ENCODE measurements at places on chromosomes 6 and 20.

DNA sequence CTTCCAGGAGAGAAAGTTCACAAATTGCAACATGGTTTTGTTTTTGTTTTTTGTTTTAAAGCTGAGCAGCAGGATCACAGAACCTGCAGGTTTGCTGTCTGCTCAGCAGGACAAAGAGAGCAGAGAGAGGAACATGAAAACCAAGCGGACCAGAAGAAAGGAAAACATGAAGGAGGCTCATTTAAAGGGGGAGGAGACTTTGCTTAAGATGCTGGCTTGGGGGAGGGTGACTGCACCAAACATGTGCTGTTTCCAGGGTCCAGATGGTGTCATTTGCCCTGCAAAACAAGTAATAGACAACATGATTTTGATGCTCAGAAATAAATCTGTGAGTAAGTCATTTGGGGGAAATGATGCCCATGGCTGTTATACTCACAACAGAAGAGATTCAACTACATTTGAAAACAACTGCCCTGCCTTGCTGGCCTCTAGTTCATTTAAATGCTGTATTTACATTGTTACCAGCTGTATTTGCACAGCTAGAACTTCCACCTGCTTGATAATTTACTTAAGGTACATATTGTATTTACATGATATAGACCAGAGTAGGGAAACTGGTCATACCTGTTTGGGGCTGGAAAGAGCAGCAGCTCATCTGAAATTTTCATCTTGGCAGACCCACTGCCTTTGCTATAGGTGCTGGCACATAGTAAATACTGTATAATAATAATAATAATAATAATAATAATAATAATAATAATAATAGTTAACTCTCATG lies 32.2 kb upstream of the CHD6 start:
- peak; percentile 49 for DNase-seq

DNA sequence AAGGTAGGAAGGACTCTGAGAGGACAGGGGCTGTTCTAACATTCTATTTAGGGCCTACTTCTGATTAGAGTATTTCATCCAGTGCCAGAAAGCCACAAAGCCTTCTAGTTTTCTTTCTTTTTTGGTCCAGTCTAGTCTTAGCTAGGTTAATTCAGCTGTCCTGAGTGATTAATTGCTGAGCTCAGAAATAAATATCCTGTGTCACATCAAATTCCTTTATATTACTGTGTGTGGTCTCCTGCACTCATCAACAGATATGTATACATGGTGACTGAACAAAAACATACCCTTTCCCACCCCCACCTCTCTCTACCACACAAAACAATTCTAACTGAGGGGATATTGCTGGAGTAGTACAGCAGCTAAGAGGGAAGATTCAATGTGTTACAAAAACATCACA lies 601.5 kb upstream of the NRSN1 start:
- peak; percentile 10 for DNase-seq

DNA sequence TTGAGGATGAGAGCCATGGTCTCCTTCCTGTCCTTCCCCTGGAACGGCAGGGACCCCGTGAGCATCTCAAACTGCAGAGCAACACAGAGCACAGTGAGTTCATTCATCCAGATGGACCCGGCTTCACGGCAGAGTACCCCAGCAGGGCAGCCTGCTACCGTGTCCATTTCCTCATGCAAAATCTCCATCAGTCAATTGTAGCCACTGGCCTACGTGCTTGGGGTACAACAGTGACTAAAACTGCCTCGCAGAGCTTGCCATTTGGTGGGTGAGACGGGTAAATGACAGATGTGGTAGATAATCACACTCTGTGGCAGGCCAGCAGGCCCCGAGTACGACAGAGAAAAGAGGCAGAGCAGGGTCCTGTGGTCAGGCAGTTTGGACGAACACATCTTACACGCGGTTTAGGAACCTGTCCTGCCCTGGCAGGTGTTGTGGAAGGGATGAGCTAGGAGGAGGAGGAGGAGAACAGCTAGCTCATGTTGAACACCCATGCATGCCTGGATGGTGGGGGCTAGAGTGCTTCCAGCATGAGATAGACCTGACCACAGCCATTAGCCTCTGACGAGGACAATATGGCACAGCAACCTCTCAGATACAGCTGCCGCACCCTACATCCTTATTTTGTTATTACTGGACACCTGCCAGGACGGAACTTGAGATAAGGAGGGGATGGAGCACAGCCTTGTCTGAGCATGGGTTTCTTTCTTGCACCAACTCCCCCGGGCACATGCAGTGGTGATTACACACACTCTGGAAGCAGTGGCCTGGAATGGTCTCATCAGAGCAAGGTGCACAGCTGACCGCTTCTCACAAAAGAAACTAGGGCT lies 95.6 kb downstream of the RAMACL start:
- DNase-seq = no peak

DNA sequence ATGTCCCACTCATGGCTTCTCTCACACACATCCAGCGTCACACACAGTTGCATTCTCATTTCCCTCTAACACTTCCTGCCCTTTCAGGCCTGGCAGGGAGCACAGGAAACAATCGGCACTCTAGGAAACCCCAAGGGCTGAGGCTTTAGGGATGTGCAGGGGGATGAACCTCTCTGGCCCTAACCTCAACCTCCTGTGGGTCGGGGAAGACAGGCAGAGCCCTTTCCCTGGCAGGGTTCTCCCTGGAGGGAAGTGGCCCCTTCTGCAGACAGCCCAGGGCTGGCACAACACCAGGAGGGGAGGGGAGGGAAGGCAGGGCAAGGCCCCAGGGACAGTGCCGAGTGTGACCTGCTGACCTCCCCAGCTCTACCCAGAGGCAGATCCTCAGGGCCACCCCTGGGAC lies 2.7 kb downstream of the TEAD3 start:
- DNase-seq = no peak

GRCh38 chr20:45832619-45833018 lies 980 bp upstream of the SNX21 start:
- no peak for DNase-seq

DNA sequence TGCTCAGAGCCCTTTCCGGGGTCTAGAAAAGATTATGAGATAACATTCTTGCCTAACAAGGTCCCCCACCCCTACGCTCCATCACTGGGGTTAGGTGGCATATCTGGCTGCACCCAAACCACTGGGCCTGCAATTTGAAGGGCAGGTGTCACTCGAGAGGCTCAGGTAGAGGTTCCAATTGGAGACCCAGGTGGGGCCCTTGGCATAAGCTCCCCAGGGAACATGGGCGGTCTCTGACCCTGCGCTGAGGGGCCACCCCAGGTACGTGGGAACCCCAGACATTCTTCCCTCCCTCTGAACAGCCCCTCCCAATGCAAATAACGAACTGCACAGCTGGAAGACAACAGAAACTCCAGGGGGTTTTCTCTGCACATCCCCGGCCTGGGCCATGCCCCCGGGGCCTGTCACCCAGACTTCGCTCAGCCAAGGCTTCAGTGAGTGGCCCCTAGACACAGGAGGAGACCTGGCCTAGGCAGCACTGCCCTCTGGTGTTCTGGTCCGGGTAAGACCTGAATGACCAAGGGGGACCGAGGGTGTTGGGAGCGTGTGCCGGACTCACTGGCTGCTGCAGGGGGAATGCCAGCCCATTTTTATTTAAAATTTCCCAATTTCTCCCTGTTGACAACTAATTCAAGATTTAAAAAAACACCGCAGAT lies 47.5 kb downstream of the DSTN start:
- no peak for DNase-seq

GRCh38 chr6:49463612-49463967 lies 420 bp downstream of the CENPQ start:
- DNase-seq = no peak

DNA sequence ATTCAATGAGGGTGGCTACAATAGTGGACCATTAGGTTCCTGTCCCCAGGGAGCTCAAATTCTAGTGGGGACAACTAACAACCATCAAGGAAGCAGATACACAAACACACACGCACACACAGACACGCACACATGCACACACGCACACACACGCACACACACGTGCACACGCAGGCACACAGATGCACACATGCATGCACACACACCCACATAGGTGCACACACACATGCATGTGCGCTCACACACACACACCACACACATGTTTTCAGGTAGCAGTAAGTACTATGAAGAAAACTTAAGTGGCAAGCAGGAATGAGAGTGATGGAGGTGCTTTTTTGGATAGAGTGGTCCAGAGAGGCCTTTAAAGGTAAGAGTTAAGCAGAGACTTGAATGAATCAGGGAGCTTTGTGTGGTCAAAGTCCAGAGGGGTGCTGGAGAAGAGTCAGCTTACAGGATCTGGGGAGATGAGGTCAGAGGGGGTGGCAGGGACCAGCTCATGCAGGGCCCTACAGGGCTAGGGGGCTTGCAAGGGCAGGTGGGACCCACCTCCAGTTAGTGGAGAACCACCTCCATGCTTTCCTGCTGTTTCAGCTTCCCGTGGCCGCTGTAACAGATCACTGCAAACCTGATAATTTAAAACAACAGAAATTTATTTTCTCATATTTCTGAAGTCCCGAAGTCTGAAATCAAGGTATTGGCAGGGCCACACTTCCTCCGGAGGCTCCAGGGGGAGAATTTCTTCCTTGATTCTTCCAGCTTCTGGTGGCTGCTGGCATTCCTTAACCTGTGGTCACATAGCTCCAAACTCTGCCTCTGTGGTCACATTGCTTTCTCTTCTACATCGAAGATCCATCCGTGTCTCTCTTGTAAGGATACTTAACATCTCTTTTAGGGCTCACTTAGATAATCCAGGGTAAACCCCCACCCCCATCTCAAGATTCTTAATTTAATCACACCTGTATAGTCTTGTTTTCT lies 6.9 kb upstream of the NSFL1C start:
- DNase-seq = no peak

DNA sequence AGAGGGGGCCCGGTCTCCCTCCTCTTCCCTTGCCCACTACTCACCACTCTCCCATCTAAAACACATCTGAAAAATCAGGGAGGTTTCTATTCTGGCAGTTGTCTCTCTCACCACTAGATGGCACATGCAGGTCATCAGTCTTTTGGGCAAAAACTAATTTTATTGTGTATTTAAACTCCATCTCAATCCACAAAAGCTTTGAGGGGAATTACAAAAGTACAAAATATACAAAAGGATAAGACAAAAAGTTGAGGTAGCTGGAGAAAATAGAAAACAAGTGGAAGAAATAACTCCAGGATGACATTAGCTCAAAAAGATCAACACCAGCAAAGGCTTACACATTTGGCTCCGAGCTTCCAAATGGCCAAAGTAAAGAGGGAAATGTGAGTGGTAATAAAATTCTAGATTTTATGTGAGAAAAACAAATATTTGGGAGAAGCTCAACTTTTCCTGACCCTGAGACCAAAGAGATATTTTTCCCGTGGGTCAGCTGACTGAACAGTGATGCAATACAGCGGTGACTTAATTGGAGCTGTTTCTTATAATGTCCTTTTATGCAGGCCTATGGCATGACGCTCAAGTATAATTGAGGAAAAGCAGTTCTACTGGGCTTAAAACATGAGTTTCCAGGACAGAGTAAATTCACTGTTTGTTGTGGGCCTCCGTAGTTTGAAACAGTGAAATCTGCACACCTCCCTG lies 79.8 kb upstream of the CHD6 start:
- DNase-seq = no peak

DNA sequence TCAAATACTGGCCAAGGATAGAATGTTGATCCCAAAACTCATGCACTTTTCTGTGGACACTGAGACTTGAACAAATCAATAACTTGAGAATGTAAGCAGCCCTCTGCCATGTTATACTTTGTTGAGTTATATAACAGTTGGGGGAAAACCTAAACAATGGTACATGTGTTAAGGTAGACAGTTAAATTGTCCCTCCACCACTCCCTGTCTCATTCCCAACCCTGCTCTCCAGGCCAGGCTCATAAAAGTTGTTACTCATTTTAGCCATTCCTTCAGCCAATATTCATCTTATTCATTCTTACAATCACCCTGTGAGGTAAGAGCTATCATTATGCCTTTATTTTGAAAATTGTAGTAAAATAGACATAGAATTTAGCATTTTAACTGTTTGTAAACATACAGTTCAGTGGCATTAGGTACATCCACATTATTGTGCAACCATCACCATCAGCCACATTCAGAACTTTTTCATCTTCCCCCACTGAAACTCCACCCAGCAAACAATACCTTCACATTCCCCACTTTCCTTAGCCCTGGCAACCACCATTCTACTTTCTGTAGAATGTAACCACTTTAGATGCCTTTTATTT lies 38.2 kb upstream of the IER3 start:
- DNase-seq = no peak

- DNase-seq = no peak
Measured at GRCh38 chr6:130076512-130076911, 58.1 kb downstream of the L3MBTL3 start.

- no peak for DNase-seq
Measured at GRCh38 chr20:19433371-19434350, 221.2 kb downstream of the SLC24A3 start.

GRCh38 chr6:17580518-17581048 lies 19.5 kb upstream of the FAM8A1 start:
- no peak for DNase-seq

GRCh38 chr6:111727802-111728201 lies 122.1 kb upstream of the TRAF3IP2 start:
- peak; percentile 21 for DNase-seq

- DNase-seq = no peak
Measured at GRCh38 chr6:78700991-78701390, 166.4 kb upstream of the IRAK1BP1 start.

GRCh38 chr6:33314515-33314942 lies 651 bp upstream of the TAPBP start:
- DNase-seq = no peak

- peak; percentile 56 for DNase-seq
Measured at GRCh38 chr20:16459019-16459700, 114.1 kb downstream of the KIF16B start.

DNA sequence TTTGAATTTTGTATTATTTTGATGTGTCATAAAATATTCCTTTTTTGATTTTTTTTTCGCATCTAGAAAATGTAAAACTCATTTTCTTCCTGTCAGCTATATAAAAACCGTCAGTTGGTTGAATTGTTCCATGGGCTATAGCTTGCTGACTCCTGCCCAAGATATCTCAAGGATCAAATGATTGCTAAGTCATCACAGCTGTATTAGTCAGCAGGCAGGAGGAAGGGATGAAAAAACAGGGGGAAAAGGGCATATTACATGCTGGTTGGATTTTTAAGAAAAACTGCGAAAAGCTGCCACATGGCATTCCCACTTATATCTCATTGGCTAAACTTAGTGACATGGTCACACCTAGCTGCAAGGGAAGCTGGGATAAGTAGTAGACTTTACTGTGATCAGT lies 569.9 kb downstream of the BCKDHB start:
- DNase-seq = no peak

- no peak for DNase-seq
Measured at GRCh38 chr6:132122176-132122575, 171.0 kb upstream of the CCN2 start.

DNA sequence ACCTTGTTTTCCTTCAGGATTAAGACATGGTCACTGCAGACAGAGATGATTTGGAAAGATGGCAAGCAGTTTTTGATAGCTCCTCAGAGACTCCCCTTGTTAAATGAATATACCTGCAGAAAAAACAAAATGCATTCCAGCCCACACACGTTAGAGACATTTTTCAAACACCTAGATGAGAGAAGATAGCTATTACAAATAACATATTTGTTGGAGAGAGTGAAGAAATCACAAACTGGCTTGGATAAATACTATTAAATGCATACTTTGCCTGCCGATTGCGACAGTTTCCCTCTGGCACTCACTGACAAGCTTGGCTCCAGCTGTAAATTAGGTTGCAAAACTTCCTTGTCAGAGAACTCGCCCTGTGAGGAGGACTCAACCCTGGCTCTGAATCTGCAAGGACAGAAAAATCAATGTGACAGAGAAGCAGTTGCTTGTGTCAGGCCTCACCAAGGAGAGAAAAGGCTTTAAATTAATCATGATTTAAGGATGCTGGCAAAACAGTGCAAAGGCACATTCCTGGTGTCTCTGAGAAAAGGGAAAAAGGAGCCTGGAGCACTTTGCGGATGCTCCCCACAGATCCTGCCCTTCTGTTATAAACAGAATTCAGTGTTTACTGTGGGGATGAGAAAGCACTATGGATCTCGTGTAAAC lies 423.7 kb upstream of the MARCKS start:
- no peak for DNase-seq

All from DMS 273 treated with DMSO at 0.1 percent for 48 hours (cell line).